Cardiac atrium fibroblast (primary cell): ENCODE measurements at places on chromosomes 16 and 17. TPM values are rescaled to one million over a fixed set of nuclear protein-coding genes. Genes with fewer than 3 reads are reported as not detected.

The NME2 gene
- 732 and 803 TPM in 2 replicates for total RNA-seq

The ST6GALNAC2 gene
- 1.3 and 2.6 TPM in 2 replicates for total RNA-seq

The RND2 gene
- 0.49 TPM in 1 of 2 replicates, not detected in the other for total RNA-seq

The ACOX1 gene
- 16.4 and 32.4 TPM in 2 replicates for total RNA-seq

The TBC1D3C gene
- total RNA-seq: 0.54 TPM in 1 of 2 replicates, not detected in the other

The IRX6 gene
- not detected in 2 replicates for total RNA-seq

The SPATA32 gene
- not detected in 2 replicates for total RNA-seq

The MYH8 gene
- not detected in 2 replicates for total RNA-seq

The RHBDL1 gene
- total RNA-seq: 2.9 TPM in 1 of 2 replicates, not detected in the other

The SPNS3 gene
- not detected in 2 replicates for total RNA-seq

The DNAH17 gene
- total RNA-seq: not detected in 2 replicates

The TMC7 gene
- 1.1 TPM in 1 of 2 replicates, not detected in the other for total RNA-seq

The KRT20 gene
- total RNA-seq: not detected in 2 replicates

The PIPOX gene
- not detected in 2 replicates for total RNA-seq

The MYH1 gene
- total RNA-seq: not detected in 2 replicates

The MYL11 gene
- total RNA-seq: not detected in 2 replicates

The AATK gene
- total RNA-seq: 0.32 TPM in 1 of 2 replicates, not detected in the other

The KRTAP16-1 gene
- not detected in 2 replicates for total RNA-seq

The TMEM235 gene
- not detected in 2 replicates for total RNA-seq

The MT1M gene
- 0.18 and 0.32 TPM in 2 replicates for total RNA-seq

The GP2 gene
- not detected in 2 replicates for total RNA-seq

The AIPL1 gene
- not detected in 2 replicates for total RNA-seq

The ZNF469 gene
- total RNA-seq: 7.0 and 10.0 TPM in 2 replicates
